ENCODE measurements at places on chromosomes 6 and 20.

GRCh38 chr6:128252341-128253176 lies 267.8 kb downstream of the PTPRK start:
- DNase-seq: no peak

DNA sequence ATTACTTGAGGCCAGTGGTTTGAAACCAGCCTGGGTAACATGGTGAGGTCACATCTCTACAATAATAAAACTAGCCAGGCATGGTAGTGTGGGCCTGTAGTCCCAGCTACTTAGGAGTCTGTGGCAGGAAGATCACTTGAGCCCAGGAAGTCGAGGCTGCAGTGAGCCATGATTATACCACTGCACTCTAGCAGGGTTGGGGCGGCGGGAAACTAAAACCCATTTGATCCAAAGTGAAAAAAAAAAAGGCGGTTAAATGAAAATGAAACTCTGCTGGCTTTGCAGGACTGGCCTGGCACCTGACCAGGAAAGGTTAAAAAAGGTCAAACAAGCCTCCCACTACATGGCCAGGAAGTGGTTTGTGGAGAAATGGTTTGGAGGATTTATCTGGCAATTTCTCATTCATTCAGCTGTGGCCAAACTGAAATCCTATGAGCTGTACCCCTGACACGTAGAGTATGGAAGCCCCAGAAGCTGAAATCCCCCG lies 36.6 kb downstream of the MTRES1 start:
- DNase-seq: no peak

- no peak for DNase-seq
Observed at GRCh38 chr20:7123457-7123856, 356.0 kb downstream of the BMP2 start.

DNA sequence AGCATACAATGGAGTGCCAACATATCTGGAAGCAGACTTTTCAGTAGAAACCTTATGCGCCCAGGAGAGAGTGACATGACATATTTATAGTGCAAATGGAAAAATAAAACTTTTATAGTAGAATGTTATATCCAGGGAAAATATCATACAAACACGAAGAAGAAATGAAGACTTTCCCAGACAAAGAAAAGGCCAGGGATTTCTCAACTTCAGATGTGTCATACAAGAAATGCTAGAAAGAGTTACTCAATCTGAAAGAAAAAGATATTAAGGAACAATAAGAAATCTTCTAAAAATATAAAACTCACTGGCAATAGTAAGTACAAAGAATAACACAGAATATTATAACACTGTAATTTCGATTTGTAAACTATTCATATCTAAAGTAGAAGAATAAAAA lies 1269.3 kb downstream of the GRIK2 start:
- DNase-seq: no peak

DNA sequence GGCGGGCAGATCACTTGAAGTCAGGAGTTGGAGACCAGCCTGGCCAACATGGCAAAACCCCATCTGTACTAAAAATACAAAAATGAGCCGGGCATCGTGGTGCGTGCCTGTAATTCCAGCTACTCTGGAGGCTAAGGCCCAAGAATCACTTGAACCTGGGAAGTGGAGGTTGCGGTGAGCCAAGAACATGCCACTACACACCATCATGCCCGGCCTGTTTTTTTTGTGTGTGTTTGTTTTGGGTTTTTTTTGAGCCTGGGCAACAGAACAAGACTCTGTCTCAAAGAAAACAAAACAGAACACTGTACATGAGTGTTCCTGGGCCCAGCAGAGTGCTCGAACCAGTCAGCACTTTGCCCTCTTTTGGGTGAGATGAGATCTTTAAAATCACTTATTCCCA lies 159.1 kb downstream of the MTHFD1L start:
- no peak for DNase-seq

DNA sequence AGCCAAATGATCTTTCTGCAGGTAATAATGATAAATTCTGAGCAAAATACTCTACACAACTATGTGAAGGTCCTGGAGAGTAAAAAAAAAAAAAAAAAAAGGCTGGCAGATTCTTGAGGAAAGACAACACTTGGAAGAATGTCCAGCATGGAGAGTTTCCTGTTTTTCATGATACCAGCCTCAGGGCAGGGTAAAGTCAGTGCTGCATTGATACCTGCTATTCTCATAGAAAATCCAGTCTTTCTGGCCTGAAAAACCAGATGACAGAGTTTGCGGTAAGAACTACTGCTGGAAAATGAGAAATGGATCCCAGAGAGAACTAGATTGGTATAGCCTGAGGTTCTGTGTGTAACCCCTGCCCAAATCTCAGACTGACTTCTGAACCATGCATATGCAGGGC lies 89.1 kb downstream of the AFG1L start:
- no peak for DNase-seq

GRCh38 chr20:53425481-53425880 lies 168.2 kb downstream of the ZNF217 start:
- no peak for DNase-seq

DNA sequence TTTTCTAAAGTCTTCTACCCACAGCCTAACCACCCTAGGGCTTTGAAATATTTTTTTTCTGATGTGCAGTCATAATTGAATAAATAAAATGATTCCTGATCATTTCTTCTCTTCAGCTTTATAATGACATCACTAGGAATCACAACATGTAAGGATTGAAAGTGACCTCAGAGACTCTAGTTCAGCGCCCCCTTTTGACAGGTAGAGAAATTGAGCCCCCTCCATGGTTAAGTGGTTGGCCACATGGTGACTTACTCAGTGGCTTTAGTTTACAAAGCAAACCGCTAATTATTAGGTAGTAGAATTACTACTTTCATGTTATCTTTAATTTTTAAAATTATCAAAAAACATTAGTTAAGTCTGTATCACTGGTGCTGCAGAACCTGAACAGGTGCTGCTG lies 13.3 kb upstream of the SLC2A12 start:
- no peak for DNase-seq

GRCh38 chr6:1644516-1645060 lies 34.9 kb downstream of the FOXC1 start:
- DNase-seq: no peak

GRCh38 chr6:150256618-150257272 lies 112.1 kb upstream of the IYD start:
- DNase-seq: no peak

GRCh38 chr6:136521427-136521826 lies 28.8 kb downstream of the MAP7 start:
- DNase-seq: no peak

GRCh38 chr20:52209154-52209571 lies 17.6 kb upstream of the ZFP64 start:
- DNase-seq: no peak

DNA sequence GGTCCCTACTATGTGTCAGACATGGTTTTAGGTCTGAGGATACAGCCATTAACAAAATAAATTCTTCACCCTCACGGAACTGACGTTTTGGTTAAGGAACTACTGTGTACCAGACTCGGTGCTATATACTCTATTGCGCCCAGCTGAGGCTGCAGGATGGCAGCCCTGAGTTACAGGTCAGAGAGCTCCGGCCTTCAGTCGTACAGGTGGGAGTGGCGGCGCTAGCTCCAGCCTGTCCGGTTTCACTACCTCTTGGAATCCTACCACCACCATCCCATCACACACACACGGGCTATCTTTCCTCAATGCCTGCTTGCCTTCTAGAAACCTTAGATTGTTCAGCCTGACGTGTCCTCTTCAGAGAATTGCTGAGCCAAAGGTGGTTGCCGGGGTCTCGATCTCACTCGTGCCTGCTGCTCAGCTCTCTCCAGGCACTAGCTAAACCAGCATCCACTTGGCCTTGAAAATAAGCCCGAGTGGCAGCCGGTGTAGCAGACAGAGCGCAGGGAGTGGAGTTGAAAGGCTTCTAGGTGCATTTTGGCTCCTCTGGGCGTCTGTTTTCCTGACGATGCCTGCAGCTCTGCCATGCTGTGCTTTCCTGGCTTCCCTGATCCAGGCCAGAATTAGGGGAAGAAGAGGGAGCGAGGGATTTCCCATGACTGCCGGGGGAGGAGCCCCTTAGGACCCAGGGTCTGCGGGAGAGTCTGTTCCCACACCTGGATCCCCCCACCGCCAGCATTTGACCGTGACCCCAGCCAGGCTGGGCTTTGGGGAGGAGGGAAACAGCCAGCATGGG lies 1.1 kb upstream of the TCF15 start:
- DNase-seq: no peak

- no peak for DNase-seq
Observed at GRCh38 chr6:157560691-157561413, 179.9 kb downstream of the ZDHHC14 start.

DNA sequence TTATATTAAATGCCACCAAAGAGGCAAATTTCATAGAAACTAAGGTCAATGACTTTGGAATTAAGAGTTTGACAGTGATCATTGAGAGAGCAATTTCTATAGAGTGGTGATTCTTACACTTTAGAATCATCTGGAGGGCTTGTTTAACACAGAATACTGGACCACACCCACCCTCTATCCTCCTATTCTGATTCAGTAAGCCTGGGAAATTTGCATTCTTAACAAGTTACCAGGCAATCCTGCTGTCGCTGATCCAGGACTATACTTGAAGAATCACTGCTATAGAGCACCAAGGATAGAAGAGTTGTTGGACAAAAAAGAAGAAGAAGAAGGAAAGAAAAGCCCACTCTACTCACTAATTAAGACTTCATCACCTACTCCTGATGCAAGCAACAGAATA lies 21.3 kb upstream of the TBX18 start:
- DNase-seq: no peak

DNA sequence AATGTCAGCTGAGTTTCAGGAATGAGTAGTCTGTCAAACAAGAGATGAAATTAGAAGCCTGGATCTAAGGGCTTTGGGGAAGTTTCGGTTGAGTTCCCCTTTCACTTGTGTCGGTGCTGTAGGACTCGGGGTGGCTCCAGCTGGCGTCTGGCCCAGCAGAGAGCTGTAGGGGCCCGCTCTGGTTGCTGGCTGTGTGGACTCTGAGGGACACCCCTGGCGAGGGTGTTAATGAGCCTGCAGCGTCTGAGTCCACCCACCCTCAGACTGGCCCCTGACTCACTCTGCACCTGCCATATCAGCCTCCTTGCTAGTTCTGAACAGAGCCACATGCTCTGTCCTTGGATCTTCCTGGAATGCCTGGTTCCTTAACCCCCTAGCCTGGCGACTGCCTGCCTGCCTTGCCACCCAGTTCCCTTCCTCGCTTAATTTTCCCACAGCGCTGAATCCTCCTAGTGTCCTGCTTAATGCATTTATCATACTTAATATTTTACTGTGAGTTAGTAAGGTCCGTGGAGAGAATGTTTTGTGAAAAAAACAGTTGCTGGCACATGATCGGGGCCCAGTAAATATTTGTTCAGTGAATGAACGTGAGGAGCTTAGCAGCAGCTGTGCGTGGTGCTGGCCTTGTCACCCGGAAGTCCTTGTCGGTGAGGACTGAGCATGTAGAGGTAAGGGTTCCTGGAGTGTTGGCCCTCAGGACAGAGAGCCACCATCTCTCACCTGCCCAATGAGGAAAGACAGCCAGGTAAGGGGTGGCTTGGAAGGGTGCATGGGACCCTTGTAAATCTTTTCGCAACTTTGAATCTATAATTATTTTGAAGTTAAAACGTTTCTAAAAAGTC lies 1.6 kb downstream of the DNAJC5 start:
- no peak for DNase-seq

DNA sequence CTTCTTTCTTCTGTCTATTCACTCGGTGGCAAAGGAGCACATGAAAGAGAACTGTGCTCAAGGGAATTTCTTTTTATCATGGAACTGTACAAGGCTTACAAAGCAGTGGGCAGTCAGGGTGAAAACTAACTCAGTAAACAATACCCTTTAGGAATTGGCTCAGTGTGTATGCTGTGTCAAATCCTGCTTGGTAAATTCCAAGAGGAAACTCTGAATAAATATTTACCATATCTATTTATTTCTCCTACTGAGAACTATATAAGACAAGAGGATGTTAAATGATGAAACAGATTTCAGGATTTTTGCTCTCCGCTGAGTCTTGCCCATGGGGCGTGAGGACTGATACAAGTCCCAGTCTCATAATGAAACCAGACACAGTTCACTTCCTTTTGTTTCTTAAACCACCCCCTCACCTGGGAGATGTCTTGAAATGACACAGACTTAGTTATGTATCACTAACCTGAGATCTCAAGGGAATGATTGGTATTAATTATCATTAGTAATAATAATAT lies 188.8 kb downstream of the BACH2 start:
- DNase-seq: no peak

- no peak for DNase-seq
Observed at GRCh38 chr20:19368351-19368750, 155.9 kb downstream of the SLC24A3 start.

GRCh38 chr6:56484669-56485068 lies 158.0 kb downstream of the DST start:
- no peak for DNase-seq

DNA sequence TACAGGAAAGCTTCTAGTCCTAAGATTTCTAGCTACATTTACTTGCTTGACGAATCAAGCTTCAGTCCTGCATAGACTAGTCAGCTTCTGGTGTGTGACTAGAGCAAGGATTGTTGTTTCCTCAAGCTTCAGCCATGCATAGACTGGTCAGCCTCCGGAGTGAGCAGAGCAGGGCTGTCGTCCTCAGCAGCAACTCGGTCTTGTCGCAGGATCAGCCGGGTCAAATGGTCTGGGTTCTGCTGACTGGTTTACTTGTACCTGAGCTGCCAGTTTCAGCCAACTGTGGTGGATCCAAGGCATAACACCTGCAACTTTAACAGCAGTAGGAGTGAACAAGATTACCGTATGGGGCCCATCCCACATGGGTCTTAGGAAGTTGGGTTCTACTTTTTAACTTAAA lies 10.8 kb upstream of the GMPR start:
- DNase-seq: no peak

DNA sequence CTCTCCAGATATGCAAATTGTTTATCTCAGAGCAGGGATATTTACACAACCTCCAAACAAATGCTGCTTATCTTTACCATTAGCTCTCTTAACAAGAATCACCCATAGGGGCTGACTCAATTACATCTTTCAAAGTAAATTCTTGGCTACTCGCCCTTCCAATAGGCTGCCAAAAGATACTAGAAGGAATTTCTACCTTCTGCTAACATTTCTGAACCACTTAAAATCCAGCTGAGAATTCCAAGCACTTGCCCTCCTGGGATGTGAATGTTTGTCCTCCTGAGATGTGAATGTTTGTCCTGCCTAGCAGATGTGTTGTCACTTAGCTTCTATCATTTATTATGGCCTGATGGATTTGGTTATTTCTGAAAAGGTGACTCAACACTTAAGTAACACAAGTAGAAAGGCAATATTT lies 388.0 kb downstream of the GJA1 start:
- DNase-seq: no peak

- DNase-seq: peak; percentile 10
Observed at GRCh38 chr6:45930420-45931040, 85.1 kb downstream of the CLIC5 start.

- no peak for DNase-seq
Observed at GRCh38 chr20:61263084-61263695, 11.1 kb downstream of the CDH4 start.

- no peak for DNase-seq
Observed at GRCh38 chr6:17589406-17590096, 10.6 kb upstream of the FAM8A1 start.

Data from stimulated activated CD8-positive, alpha-beta memory T cell treated with anti-CD3 and anti-CD28 coated beads, Interleukin-7, amount 100 ng/mL, for 1 hour (primary cell).